ENCODE measurements at places on chromosomes 5 and 9. TPM values are rescaled to one million over a fixed set of nuclear protein-coding genes. Genes with fewer than 3 reads are reported as not detected.

The EDIL3 gene
- 1.5 TPM for total RNA-seq

DNA sequence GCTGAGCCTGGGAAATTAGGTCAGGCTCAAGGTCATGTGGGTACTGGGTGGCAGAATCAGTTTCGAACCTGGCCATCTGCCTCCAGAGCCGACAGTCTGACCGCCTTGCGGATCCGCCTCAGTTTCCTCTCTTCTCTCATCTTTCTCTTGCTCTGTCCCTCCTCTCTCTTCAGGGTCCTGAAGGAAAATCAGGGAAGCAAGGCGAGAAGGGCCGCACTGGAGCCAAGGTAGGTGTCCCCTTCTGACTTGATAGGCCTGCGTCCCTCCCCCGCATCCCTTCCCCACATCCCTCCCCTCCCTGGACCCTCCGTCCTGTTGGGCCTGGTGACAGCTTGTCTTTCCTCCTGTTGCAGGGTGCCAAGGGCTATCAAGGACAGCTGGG is 40.8 kb upstream of the ORM1 start:
- DNase-seq: no peak

DNA sequence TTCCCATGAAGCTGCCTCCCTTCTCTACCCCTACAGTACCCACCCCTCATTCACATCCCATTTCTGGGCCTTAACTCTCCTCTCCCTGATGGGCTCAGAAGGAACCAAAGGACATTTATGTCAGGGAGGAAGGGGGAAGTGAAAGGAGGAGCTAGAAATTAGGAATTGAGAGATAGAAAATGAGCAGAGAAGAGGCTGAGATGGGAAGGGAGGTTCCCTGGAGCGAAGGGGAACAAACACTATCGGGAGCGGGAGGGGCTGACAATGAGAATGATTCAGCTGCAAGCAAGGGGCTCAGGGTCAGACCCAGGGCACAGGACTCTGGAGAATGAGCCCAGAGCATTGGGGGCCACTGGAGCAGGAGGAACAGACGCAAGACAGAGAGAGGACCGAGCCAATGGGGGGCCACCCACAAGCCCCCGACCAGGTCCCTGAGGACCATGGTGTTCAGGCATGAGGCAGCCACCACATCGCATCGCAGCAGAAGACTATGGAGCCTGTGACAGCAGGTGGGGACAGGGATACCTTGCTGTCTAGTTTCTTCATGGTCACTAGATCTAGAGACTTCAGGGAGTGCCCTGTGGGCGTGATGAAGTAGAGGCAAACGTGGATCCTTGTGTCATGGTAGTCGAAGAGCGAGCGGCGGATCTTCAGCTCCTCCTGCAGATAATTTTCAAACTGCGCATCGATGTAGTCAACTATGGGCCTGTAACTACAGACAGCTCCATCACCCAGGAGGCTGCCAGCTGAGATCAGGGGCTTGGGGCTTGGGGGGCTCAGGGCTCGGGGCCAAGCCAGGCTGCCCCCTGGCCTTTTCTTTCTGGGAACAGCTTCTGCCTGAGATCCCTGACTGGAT is 13.6 kb downstream of the SEPTIN8 start:
- no peak for DNase-seq

DNA sequence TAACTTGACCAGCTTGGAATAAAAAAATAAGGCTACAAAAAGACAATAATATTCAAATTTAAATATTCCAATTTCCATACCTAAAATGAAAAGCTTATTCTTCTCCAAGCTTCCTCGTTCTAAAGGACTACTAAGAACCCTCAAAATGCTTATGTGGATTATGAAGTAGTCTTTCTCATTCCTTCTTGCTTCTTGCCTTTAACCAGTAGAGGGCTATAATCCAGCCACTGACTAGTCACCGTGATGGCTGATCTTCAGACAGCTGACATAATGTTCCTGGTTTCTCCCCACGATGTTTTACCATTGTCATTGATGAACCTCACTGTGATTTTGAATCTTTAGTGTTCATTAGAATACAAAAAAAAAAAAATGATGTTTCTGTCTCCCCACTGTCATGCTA is 515.3 kb downstream of the TLE1 start:
- no peak for DNase-seq

DNA sequence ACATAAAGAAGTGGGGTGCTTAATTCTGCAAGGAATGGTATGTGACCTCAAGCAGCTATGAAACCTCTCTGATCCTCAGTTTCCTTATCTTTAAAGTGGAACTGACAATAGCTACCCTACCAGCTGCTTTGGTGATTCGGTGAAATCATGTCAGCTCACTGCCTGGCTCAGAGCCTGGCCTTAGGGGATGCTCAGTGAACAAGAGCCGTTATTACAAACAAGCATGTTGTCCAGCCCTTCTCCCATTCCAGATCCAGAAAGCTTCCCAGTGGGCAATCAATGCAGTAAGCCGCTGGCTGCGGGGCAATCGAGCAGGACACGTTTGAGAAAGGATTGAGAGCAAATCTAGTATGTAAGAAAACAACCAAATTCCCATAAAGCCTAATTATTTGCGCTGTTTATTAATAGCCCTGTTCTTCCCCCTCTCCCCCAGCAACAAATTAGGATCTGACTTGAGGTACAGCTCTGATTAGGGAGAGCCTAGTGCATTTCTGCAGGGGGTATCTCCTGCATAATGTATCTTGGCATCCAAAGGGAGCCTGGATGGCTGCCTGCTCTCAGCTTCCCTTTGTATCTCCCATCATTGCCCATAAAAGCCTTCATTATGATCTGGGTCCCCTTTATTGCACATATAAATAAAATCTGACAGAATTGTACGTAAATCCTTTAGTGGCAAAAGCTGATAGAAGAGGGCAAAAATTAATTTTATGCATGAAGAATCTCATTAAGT is 371.4 kb downstream of the TMEM232 start:
- DNase-seq: no peak

GRCh38 chr9:14909961-14910805 is at the start of gene FREM1:
FREM1 (minus strand) TSS chr9:14910428; CDS start chr9:14868977, 41,451 bp downstream.
- DNase-seq: no peak

The NR2F1 gene
- 98.7 TPM for total RNA-seq

DNA sequence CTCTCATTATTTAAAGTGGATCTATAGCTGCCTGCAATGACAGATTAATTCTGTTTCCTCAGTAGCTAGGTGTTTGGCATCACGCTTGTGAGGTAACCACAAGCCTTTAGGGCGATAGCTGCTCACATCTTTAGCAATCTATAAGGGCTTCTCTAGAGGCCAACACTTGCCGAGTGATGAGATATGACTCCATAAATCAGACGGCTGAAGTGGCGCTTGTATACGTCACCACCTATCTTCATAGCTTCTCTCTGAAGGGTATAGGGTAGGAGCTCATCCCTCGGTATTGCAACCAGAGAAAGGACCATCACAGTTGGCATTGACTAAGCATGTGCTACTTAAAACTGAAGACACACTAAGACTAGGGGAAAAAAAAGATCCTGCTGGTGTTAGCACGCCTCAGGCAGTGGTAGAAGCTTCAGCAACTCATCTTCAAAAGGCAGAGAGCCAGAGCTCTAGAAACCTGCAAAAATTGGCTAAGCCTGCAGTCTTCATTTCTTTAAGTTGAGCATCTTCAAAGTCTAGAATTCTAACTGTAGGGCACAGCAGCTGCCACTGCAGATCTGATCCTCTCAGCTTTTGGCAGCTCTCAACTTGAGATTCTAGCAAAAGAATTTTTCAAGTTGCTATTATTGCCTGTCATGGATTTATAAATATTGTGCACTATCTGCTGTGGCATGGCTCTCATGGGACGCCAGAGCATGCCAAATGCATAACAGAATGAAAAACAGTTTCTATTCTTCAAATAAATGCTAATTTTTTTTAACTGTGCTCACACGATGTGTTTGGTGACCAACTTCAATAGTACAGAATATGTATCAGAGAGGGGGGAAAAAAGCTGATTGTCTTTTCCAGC is 37.5 kb downstream of the PSMB7 start:
- no peak for DNase-seq

The TAF7 gene
- total RNA-seq: 60.6 TPM

The EIF4EBP3 gene
- total RNA-seq: 0.37 TPM

The LCN10 gene
- not detected for total RNA-seq

DNA sequence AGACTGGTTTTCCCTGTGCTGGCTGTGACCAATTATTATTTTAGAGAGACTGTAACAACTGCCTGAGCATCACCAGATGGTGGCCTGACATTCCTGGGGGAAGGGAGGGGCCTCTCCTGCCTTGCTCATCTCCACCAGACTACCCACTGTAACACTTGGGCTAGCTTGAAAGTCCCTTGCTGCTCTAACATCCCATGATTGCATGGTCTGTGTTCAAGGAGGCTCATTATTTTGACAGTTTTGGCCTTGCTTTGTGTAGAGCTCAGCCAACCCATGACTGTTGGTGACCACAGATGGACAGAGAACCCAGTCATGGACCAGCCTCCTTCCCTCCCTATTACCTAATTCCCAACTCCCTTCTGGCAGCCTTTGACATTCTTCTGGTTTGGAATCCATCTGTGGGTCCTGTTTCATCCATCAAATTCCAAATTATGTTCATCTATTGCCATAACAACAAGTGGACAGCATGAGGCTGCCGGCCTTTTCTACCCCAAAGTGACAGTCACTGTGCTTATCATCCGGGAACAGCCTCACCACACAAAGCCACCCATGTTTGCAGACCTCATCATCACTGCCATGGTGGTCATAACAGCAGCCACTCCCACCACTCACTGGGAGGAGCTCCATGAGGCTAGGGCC is 49.0 kb upstream of the ICE1 start:
- DNase-seq: no peak

The TMEM252 gene
- not detected for total RNA-seq

The ARSI gene
- 0.68 TPM for total RNA-seq

- DNase-seq: no peak
These were observed 152.8 kb upstream of the PRLR start for GRCh38 chr5:35383041-35383440.

The ZNF474 gene
- 0.17 TPM for total RNA-seq

GRCh38 chr9:8732367-8733075 is 932.9 kb upstream of the DMAC1 start:
- no peak for DNase-seq

- DNase-seq: no peak
These were observed 127.8 kb upstream of the GLRA1 start for GRCh38 chr5:152052470-152052869.

DNA sequence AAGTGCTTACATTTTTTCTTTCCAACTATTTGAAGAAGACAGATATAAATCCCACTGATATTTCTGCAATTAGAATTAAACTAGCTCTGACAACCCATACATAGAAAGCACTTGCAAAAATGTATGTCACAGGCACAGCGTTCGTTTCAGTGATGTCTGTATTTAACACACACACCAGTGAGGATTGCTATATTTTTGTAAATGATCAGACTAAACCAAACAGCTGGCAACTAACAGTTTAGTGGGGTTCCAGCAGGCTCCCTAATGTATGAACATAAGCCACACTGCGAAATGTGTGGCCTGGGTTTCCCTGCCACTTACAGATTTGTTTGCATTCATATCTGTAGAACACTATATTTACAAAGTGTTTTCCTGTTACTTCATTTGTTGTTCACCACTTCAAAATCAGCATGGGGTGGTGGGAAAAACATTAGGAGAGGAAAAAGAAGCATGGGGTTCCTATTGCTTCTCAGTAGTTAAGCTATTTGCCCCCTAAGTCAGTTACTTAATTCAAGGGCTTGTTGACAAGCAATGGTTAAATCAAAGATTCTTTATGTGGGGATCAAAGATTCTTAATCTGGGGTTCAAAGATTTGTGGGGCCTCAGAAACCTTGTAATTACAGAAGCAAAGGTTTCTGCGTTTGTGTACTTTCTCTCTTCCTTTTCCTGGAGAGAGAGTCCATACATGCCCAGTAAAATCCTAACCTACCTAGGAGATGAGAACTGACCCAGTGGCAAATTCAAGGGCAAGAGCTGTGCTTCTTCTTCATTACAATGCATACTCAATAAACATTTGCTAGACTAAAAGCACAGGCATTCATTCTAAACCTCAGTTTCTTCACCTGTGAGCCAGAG is 27.1 kb downstream of the ZNF608 start:
- DNase-seq: no peak

DNA sequence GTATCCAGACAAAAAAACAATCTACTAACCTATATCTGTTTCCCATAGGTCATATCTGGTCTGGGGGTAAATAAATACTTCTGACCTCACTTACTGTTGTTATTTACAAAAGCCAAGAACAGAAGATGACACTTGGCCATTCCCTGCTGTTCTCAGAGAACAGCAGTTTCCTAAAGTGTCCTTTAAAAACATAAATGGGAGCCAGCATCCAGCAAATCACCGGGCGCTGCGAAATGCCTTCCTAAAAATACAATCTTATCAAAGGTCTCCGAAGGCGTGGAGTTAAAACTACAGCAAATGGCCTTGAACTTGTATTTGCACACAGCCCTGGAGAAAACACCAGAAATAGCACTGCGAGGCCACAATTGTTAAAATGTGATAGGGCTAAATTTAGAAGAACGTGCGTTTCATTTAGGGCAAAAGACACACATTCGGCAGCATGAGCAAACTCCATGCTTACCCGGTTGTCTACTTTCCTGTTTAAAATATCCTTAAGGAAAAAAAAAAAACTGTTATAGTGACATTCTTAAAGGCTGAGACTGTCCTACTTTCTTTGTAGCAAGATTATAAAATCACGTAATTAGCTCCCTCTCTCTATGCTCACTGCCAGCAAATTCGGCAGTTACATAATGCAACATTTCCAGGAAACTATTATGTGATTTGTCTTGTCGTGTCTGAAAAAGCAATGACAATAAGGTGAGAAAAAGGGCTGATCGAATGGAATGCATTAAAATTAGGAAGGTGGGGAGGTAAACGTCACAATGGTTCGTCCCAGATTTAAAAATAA is 1.5 kb downstream of the NFIL3 start:
- DNase-seq: peak; percentile 39

- DNase-seq: peak; percentile 40
These were observed 134.5 kb downstream of the GNAQ start for GRCh38 chr9:77896938-77897667.
